Kidney epithelial cell (primary cell): ENCODE measurements at places on chromosomes 6 and 20.

- no peak for DNase-seq
Observed at GRCh38 chr20:50187403-50188051, 3.1 kb upstream of the CEBPB start.

- no peak for DNase-seq
Observed at GRCh38 chr6:113719545-113719944, 137.6 kb upstream of the MARCKS start.

DNA sequence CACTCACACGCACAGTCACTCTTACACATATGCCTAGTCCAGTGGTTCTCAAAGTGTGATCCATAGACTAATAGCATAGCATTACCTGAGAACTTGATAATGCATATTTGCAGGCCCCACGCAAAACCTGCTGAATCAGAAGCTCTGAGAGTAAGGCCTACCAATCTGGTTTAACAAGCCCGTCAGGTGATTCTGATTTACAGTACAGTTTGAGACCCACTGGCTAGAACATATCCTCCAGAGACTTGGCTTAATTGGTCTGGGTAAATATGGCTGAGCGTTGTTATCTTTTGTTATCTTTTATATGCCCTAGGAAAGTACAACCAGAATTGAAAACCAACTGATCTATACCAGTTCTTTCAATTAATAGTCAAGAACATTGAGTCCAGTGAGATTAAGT is 9.6 kb downstream of the TSPYL4 start:
- no peak for DNase-seq

DNA sequence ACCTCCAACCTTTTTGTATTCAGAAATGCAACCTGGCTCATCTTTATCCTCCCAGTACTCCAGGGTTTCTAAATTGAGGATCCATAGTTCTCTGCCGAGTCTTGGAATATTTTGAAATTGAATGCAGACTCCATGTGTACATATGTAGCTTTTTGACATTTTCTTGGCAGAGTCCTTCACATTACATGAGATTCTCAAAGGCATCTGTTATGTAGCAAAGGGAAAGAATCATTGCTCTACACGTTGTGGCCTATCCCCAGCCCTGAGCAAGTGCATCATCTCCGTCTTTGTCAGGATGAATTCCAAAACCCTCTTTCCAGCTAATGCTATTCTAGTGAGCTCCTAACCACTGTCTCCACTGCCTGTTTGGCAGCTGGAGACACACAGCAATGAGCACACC is 742.9 kb downstream of the DHX35 start:
- no peak for DNase-seq

GRCh38 chr6:46626228-46626909 is 26.2 kb downstream of the CYP39A1 start:
- no peak for DNase-seq

DNA sequence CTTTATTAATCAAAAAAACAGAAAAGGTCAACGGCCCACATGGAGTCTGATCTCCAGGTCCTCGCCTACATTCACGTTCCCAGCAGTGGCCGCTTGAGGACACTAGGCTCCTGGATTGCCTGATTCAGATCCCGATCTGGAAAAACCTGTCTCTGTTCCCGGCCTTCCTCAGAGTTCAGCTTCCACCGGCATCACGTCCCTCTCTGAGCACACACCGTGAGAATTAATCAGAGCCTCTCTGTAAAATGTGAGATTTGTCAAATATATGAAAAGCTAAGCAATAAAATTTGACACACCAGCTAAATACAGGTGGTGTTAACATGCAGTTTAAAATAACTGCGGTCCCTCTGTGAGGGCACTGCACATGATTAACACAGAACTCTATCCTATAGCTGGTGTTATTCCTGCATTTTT is 122.8 kb upstream of the COL21A1 start:
- no peak for DNase-seq
